ENCODE measurements at places on chromosomes 12 and 14. TPM values are rescaled to one million over a fixed set of nuclear protein-coding genes. Genes with fewer than 3 reads are reported as not detected.

The RAD9B gene
- 0.51 TPM for total RNA-seq

- no peak overlapping the region for H3K4me3 ChIP-seq
- H3K36me3 ChIP-seq: no peaks in the 10 kb centered on the region
- no peak overlapping the region for H3K27ac ChIP-seq
- no peak for DNase-seq
Measured at GRCh38 chr14:93759719-93760307, 28.5 kb downstream of the PRIMA1 start.

DNA sequence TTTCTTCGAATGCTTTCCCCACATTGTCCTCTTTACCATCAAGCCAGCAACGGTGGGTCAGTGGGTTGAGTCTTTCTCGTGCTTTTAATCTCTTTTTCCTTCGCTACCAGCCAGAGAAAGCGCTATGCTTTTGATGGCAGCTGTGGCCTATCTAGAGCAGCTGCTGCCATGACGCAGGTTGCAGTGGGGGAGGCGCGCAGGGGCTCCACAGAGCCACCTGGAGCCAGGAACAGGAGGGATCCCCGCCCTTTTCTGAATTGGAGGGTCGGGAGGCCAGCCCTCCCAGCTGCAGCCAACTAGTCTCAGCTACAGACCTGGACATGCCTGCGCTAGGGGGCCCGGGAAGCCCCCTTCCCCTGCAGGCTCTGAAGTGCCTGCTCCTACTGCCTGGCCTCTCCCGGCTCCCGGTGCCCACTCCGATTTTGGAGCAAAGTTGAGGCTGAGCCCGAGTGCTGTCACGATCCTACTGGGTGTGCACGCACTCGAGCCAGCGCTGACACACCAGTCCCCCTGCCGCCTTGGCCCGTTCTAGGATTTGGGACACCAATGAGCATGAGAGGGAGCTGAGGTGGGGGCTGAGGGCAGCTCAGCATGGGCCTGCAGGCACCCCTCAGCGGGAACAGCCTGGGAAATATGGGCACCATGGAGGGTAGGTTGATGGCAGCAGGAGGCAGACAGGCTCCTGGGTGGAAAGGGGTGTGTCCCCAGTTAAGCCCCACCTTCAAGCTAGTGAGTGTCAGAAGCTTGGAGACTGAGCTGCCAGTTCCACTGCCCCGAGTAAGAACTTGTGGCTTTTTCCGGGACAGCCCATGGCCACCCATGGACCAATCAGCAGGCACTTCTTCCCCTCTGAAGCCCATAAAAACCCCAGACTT lies 784.2 kb downstream of the SLC6A15 start:
- no peak overlapping the region for H3K27ac ChIP-seq
- DNase-seq: no peak
- H3K4me3 ChIP-seq: no peak overlapping the region
- H3K27me3 ChIP-seq: no peaks in the 10 kb centered on the region
- no peaks in the 10 kb centered on the region for H3K4me1 ChIP-seq
- no peaks in the 10 kb centered on the region for H3K36me3 ChIP-seq

- no peaks in the 10 kb centered on the region for H3K27me3 ChIP-seq
- H3K4me1 ChIP-seq: no peaks in the 10 kb centered on the region
Measured at GRCh38 chr14:104280085-104280901, 141.9 kb downstream of the KIF26A start.

DNA sequence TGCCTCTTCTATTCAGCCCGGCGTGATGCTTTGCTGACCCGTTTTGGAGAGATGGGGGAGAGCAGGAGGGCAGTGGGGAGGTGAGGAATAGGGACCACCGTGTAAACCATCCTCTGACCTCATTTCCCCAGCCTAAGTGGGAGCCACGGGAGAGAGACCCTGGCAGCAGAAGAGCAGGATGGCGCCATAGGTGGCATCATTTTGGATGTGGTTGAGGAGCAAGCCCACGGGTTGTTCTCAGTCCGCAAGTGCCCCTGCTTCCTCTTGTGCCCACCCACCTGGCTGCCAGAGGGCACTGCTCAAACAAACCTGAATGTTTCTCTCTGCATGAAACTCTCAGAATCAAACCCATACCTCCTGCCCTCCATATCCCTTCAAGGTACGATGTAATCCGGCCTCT lies 10.7 kb upstream of the UBC start:
- no peaks in the 10 kb centered on the region for H3K36me3 ChIP-seq
- no peak overlapping the region for H3K27ac ChIP-seq
- no peaks in the 10 kb centered on the region for H3K27me3 ChIP-seq
- DNase-seq: no peak
- peaks cover 34% of the 10 kb centered on the region for H3K4me1 ChIP-seq

The ARHGAP9 gene
- total RNA-seq: 6.0 TPM

The CLEC6A gene
- not detected for total RNA-seq

DNA sequence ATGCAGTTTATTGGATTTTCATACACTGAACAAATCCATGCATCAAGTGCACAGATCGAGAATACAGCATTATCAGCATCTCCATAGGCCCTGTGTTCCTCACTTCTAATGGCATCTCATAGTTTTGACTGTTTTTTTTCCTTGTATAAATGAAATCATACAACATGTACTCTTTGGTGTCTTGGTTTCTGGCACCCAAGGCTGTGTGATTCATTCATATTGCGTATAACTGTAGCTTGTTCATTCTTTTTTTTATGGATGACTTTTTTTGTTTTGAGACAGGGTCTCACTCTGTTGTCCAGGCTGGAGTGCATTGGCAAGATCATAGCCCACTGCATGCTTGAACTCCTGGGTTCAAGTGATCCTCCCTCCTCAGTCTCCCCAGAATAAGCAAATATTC lies 14.3 kb downstream of the RASSF8 start:
- H3K4me1 ChIP-seq: no peaks in the 10 kb centered on the region
- no peak overlapping the region for H3K4me3 ChIP-seq
- no peak for DNase-seq
- no peak overlapping the region for H3K27ac ChIP-seq
- H3K36me3 ChIP-seq: no peaks in the 10 kb centered on the region
- H3K27me3 ChIP-seq: peaks cover 14% of the 10 kb centered on the region

- H3K4me3 ChIP-seq: no peak overlapping the region
- H3K36me3 ChIP-seq: no peaks in the 10 kb centered on the region
- no peak overlapping the region for H3K27ac ChIP-seq
- no peaks in the 10 kb centered on the region for H3K4me1 ChIP-seq
Measured at GRCh38 chr12:30846776-30847175, 79.8 kb upstream of the TSPAN11 start.

DNA sequence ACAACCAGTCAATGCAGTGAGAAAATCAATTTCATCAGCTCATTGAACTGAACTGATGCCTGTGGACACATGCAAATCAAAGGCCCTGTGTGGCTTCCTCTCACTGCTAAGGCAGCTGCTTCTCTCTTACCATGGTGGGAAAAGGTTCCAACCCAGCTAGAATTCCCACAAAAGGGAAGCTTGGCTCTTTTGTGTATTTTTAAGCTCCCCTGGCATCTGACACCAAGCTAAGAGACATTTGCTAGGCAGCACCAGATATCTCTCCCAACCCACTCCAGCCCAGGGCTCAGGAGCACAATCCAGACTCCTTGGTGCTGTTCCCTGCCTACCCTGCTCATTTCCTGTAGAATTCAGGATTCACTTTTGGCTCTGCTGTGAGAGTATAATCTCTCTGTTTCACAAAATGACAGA lies 129.6 kb downstream of the GXYLT1 start:
- H3K27ac ChIP-seq: no peak overlapping the region
- no peak for DNase-seq
- H3K27me3 ChIP-seq: no peaks in the 10 kb centered on the region
- H3K4me3 ChIP-seq: no peak overlapping the region
- no peaks in the 10 kb centered on the region for H3K36me3 ChIP-seq

Measured in K562 (cell line).